Stimulated activated CD4-positive, alpha-beta T cell treated with anti-CD3 and anti-CD28 coated beads, Interleukin-1b, Interleukin-23, amount 100 ng/mL, for 24 hours (primary cell): ENCODE measurements at places on chromosomes 1 and 21.

DNA sequence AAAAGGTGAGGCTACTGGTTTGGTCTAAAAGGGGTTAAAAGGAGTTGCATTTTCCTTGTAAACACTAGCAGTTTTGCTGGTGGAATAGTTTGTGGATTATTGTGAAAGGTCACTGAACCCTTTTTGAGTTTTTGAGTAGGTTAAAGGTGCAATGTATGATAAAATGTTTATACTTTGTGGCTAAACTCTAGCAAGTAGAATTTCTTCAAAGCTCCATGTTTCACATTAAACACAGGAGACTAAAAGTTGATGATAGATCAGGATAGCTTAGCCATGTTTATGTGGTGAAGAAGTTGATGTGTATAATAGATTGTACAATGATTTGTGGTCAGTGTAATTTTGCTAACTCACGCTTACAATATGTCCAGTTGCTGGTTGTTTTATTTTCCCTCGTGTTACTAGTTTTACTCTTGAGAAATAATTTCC is 13.1 kb downstream of the ZNF326 start:
- DNase-seq = no peak

GRCh38 chr1:228340686-228341449 is 65.8 kb downstream of the TRIM11 start:
- DNase-seq = no peak

DNA sequence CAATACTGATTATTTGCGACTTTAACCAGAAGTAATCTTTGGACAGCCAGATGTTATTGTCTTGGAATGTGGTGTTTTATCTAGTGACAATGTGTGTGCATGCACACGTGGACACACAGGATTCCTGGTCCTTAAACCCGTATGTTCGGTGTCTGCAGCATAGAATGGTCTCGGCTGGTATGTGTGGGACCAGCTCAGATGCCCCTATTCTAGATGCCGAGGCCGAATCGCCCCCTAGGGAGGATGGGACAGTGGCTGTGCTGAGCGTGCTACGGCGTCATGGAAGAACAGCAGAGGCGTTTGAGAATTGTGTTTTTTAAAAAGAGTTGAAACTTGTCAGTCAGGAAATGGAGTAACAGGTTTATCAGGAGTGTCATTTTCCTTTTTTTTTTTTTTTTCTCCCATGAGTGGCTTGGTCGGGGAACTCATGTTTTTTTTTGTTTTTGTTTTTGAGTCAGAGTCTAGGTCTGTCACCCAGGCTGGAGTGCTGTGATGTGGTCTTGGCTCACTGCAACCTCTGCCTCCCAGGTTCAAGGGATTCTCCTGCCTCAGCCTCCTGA is 30.1 kb downstream of the SKI start:
- no peak for DNase-seq

GRCh38 chr1:87436534-87436933 is 107.9 kb downstream of the LMO4 start:
- DNase-seq = no peak

DNA sequence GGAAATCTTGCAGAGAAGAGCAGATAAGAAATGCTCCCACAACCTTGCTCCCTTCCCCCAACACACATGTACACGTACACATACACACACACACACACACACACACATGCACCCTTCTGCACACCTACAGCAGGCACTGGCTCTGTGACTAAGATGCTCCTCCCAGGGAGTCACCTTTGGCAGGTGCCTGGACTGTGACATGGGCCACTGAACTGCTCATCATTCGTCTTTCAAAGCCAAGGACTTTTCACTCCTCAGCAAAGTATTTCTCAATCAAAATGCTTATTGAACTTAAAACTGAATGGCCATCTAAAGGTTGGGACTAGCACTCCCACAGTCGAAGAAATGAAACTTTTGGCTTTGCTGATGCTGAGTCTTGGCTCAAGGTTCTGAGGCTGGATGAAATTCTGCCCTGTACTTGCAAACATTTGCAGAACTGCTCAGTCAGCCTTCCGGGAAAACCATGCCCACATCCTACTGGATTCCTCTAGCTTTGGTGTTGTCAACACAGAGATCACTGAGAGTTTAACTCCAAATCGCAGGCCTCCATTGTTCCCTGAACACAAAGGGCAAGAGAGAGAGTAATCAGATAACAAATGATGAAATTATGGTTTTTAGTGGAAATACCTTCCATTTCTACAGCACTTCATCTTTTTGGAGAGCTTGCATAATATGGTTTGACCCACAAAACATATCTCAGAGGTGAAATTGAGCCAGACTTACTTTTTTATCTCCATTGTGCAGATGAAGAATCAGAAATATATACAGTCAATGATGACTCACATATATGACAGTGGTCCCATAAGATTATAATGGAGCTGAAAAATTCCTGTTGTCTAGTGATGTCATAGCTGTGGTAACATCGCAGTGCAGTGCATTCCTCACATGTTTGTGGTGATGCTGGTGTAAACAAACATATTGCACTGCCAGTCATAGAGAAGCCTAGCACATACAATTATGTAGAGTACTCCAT is 72.4 kb upstream of the BCAR3 start:
- no peak for DNase-seq

- no peak for DNase-seq
Observed at GRCh38 chr1:154306151-154306550, 14.7 kb upstream of the AQP10 start.

- no peak for DNase-seq
Observed at GRCh38 chr1:30635391-30635975, 87.9 kb downstream of the MATN1 start.

DNA sequence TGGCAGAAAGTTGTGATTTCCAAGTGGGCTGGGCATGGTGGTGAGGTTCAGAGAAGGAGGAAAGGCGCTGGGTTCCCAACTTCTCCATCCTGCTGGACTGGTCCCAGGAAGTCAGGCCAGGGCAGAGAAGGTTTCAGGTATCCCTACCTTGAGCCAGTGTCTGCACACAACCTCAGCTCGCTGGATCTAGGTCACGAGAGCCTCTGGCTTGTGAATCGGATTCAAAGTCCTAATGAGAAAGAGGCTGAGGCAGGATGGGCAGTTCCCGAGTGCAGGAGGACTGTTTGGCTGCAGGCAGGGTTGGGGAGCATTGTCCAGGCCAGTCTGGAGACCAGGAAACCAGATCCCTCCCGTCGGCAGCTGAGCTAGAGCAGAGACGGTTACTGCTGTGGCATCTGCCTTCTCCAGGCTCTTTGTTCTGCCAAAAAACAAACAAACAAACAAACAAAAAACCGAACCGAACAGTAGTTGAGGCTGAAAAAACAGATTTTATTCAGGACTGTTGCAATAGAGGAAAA is 19.5 kb upstream of the IGSF21 start:
- DNase-seq = no peak

GRCh38 chr1:221693087-221693486 is 48.8 kb downstream of the DUSP10 start:
- no peak for DNase-seq

DNA sequence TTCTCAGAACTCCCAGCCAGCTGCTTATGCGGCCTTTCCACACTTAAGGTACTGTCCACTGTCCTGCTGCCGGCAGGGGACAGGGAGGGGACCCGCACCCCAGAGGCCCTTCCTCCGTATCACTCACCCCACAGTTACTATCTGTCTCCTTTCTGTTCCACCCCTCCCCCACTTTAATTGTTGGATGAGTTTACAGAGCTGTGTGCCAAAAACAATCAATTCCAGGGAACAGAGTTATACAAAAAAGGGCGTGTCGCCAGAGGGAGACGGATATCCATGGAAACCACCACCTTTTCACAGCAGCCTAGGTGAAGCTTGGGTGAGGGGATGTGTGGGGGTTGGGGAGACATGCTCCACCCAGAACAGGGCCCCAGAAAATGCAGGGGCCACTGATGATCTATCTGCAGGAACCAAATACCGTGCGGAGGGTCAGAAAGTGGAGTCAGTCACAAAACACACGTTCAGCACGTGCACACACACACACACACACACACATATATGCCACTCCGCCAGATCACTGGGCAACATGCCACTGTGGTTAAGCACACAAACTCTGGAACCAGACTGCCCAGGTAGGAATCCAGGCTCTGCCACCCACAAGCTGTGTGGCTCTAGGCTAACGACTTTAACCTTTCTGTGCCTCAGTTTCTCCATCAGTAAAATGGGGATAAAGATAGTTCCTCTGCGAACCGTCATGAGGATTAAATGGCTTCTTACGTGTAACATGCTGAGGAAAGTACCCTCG is 30.5 kb downstream of the CASZ1 start:
- DNase-seq = no peak

GRCh38 chr1:225950905-225951497 is 10.0 kb upstream of the LEFTY2 start:
- no peak for DNase-seq

- DNase-seq = no peak
Observed at GRCh38 chr1:154759196-154759595, 110.9 kb downstream of the KCNN3 start.

- no peak for DNase-seq
Observed at GRCh38 chr1:96596226-96596922, 125.2 kb upstream of the PTBP2 start.

- no peak for DNase-seq
Observed at GRCh38 chr1:7852804-7853683, at the start of gene UTS2. Gene UTS2 (minus strand): TSS chr1:7853065. CDS start chr1:7853003, 62 bp downstream.

GRCh38 chr1:38730511-38731397 is 128.8 kb downstream of the RRAGC start:
- DNase-seq = no peak

DNA sequence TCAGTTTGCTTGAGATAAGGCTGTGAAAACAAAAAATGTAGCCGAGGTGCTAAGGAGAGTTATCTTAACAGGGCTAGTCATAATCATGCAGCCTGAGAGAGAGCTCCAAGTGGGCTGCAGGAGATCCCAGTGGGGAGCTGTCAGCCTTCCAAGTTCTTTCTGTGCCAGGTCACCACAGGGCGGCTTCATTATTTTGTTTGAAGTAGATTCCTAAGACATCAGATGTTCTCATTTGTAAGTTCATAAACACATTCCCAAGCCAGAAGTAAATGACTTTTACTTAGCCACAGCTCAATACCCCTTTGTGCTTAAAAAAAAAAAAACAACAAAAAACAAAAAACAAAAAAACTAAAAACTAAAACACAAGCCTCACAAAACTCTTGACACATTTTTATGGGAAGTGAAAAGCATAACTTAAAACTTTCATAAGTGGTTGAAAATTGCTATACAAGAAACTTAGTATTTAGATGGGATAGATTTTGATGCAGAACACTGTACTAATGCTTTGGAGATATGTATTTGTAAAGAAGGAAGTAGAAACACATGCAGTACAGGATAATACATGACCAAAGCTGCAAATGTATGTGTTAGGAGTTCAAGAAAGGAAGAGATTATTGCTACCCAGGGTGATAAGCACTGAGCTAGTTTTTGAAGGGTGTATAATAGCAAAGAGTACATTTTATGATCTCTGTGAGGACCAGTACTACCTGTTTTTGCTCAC is 8.6 kb downstream of the CDC14A start:
- DNase-seq = no peak

- no peak for DNase-seq
Observed at GRCh38 chr1:152960452-152961044, 9.9 kb upstream of the SPRR4 start.

DNA sequence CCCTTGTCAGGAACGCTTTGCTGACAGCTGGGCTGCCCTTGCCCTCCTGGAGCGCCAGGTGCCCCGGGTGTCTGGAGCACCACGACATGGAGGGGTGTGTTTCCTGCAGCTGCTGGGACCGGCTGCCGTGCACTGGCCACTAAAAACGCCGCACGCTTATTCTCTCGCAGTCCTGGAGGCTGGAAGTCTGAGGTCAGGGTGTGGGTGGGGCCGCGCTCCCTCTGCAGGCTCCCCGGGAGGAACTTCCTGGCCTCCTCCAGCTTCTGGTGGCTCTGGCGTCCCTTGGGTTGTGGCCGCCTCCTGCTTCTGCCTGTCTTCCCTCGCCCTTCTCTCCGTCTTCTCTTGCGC is 28.0 kb upstream of the PLCH2 start:
- DNase-seq = no peak

- no peak for DNase-seq
Observed at GRCh38 chr1:231507476-231508355, 20.8 kb upstream of the TSNAX start.

- no peak for DNase-seq
Observed at GRCh38 chr1:55217226-55217986, 2.2 kb upstream of the USP24 start.
